ENCODE measurements at places on chromosomes 5 and 9.

- no peak for DNase-seq
These were observed 2104.1 kb upstream of the ACO1 start for GRCh38 chr9:30280229-30280900.

DNA sequence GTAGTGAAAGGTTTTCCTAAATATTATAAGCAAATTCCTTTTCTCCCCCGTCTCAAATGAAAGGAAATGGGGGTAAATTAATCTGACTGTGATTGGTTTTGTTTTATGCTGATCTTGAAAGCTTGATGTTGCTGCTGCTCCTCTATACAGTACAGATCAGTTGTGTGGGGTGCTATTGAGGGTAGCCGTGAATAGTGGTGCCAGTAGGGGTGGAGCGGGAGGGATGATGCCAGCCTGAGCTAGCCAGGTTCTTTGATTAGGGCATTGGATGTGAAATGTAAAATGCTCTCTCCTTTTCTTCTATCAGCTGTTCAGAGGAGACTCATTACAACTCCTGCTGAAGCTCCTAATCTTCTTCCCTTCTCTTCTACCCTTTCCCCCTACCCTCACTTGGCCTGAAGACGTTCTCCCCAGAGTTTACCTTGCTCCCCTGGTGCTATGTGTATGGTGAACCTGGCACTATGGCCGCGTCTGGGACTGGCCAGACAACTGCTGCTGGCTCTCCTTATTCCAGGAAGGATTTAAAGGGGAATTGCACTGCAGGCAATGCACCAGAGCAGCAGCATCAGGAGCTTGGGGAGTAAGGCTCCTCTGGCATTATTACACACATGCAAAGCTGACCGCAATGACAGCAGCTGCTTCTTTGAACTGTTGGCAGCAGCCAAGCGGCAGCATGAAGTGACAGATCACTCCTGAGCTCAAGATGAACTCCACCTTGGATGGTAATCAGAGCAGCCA, 566 bp downstream of the GPR21 start:
- no peak for DNase-seq

- no peak for DNase-seq
These were observed 349.8 kb downstream of the ENC1 start for GRCh38 chr5:74290634-74291241.

DNA sequence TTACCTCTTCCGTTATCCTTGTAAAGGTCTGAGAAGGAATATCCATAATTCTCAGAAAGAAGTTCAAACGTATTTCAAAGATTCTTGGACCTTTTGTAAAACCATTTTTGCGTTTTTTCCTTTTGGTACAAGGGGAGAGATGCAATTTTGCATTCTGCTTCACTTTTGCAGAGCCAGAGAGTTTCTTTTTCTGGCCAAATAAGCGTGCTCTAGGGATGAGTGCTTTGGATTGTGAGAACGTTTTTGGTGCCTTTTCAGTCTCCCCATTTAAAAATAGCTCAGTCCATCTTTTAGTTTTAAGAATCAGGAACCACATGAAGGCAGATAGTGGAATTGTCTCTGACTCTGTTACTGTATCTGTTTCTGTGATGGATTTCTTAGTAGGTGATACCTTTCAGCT, 1.5 kb downstream of the ARHGAP26 start:
- no peak for DNase-seq

GRCh38 chr5:65203746-65204145, 278.0 kb downstream of the ADAMTS6 start:
- no peak for DNase-seq

- no peak for DNase-seq
These were observed 113.0 kb downstream of the RPS23 start for GRCh38 chr5:82164977-82165713.

DNA sequence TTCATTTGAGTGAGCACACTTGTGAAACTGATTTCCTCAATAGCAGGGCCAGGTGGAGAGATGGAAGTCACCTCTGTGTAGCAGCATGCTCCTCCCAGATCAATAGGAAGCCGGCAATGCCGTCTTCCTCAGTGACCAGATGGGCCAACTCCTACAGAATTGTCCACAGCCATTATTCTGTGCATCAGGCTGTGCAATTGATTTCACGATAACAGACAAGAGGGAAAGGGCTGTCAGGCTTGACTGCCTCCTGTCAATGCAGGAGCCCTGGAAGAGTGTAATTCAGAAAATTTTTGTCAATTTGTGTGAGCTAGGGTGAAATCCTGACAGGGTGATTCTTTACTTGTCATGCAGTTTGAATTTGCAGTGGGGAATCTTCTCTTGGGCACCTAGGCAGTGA, 838.4 kb upstream of the NUDT12 start:
- DNase-seq: no peak

DNA sequence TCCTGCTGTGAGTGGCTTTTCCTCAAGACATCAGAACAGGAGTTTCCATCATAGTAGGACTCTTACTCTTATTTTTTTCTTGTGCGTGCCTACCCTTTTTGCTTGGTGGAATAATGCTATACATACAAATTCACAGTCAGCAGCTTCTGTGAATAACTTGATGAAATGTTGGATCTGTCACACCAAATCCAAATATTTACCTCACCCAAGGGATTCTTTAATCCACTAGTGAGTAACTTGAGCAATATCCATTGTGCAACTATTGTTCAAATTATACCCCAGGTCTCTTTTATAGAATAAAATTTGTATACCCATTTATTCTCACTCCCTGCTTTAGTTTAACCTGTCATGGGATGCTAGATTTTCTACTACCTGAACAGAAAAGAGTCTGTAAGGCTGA, 1078.3 kb upstream of the EDIL3 start:
- DNase-seq: no peak

DNA sequence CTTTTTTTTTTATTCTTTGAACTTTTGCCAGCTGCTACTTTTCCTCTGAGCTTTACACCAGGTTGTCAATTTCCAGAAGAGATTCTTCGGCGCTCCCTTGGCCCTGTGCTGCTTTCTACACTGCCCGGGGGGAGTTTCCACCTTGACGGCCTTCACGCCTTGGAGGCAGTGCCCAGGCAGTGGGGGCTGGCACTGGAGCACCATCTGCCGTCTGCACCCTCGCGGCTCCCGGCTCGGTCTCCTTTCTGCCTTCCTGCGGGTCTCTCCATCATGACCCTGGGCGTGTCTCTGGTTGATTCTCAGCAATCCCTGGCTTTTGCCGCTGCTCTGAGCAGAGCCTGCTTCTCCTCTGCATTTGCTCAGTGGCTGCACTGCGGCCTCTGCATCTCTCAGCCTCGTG, 2.9 kb downstream of the SLC6A18 start:
- DNase-seq: no peak

- DNase-seq: peak; percentile 28
These were observed 4.0 kb downstream of the SNX30 start for GRCh38 chr9:112754578-112754977.

DNA sequence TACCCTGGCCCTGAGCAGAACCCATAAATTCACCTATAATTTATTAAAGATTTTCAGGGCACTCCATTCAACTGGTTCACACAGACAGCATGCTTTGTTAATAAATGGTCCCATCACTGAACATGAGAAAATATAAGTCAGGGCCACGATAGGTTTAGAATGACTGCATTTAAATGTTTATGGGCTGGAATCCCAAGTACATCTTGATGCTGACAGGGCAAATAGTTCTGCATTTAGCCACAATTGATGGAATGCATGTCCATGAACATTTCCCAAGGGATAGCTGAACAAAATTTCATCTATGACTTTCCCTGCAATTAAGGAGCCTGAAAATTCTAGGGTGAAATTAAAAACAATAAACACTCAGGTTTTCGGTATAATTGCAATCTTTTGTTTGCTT, 124.5 kb downstream of the CAAP1 start:
- DNase-seq: no peak

- no peak for DNase-seq
These were observed 72.6 kb downstream of the ERMP1 start for GRCh38 chr9:5760338-5760737.

Data from T-helper 9 cell (primary cell).